Trophoblast cell (in vitro differentiated cells and primary cell): ENCODE measurements at places on chromosomes 3 and 15.

DNA sequence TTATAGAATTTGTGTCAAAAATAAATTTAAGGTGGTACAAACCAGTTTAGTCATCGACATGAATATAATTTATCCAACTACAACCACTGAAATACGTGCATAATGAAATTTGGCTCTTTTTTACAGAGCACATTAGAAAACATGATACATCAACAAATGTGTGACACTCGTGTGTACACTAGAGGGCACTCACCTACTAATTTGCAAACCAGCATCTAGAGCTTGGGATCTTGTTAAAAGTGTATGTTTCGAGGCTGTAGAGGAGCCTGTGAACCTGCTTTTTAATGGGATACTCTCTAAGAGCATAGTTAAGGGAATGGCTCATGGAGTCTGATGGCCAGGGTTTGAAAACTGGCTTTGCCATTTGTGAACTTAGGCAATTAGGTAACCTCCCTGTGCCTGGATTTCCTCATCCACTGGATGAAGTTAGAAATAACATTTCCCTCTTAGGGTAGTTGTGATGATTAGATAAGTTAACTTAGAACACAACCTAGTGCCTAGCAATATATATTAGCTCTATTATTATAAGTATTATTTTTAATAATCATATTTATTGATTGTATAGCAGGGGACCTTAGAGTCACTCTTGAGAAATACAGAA is 8.8 kb upstream of the CPOX start:
- DNase-seq: peak; percentile 83

DNA sequence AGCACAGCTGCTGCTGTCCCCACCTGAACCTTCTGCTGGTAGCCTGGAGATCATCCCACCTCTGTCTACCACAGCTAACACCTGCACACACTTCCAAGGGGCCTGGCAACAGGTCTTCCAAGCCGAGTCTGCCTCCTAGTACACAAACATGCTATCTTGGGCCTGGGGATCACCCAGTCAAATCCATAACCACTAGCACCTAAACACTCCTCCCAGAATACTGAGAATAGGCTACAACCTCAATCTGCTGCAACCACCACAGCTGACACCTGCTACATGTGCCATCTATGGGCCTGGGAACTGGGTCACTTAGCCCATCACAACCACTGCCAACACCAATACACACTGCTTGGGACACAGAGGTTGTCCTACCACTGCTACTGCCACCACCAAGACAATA is 362.8 kb upstream of the ARPP21 start:
- DNase-seq: no peak

DNA sequence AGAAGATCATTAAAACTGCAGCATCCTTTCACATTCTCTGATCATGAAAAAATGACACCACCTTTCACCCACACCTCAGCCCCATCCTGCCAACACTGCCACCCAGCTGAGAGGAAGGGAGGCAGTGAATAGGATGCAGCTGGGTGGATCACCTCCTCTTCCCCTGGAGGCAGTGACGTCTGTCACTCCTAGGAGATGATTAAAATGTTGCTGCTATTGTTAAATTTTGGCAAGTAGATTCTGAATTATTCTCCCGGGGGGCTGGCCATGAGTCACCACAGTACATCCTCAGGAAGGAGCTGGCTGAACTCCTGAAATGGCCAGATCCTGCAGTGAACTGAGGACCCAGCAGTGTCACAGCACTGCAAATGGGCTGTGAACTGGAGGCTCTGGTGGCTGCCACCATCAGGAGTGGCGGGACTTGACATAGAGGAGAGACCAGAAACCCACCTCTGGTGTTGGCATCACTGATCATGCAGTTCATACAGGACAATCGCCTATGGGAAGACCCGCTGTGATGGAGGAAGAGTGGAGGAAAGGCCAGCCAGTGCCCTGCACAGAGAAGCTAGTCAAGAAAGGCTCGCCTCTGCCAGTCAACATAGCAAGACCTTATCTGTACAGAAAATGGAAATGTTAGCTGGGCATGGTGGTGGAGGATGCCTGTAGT is 199.1 kb downstream of the FAM43A start:
- no peak for DNase-seq

DNA sequence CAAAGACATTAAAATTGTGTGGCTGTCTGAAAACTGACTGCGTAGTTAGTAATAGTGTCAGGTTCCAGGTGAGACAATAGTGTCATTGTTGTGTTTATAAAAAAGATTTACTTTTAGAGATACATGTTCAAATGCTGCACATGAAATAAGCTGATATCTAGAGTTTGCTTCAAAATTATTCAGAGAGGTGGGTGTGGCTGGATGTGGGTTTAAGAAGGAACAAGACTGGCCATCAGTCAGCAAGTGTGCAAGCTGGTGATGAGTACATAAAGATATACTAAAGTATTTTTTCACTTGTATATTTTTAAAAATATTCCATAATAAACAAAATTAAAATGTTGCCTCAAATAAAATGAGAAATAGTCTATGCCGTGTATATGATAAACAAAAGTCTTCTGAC is 190.6 kb downstream of the ARRDC4 start:
- DNase-seq: no peak

- no peak for DNase-seq
Measured at GRCh38 chr3:184290331-184290730, 8.7 kb upstream of the PSMD2 start.
